ENCODE measurements at places on chromosomes 7 and 10.

- no peak for DNase-seq
These were observed 200.7 kb upstream of the ZMIZ1 start for GRCh38 chr10:78868048-78868447.

GRCh38 chr10:112195224-112195623, 11.7 kb upstream of the GPAM start:
- no peak for DNase-seq

- no peak for DNase-seq
These were observed 29.8 kb upstream of the FRMD4A start for GRCh38 chr10:14360515-14360914.

DNA sequence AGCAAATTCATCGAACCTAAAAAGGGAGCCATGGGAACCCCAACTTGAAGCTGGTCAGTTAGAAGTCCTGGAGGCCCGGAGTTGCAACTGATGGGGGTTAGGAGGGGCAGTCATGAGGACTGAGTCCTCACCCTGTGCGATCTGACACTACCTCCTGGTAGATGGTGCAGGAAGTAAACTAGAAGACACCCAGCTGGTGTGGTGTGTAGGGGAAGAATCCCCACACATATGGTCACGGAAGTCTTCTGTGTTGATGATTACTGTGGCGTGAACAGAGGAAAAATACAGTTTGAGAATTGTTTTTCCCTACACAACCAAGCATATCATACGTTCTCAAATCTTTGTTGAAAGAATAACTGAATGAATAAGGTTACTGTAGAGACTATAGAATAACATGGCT, 164.6 kb upstream of the KCTD7 start:
- DNase-seq, result no peak

DNA sequence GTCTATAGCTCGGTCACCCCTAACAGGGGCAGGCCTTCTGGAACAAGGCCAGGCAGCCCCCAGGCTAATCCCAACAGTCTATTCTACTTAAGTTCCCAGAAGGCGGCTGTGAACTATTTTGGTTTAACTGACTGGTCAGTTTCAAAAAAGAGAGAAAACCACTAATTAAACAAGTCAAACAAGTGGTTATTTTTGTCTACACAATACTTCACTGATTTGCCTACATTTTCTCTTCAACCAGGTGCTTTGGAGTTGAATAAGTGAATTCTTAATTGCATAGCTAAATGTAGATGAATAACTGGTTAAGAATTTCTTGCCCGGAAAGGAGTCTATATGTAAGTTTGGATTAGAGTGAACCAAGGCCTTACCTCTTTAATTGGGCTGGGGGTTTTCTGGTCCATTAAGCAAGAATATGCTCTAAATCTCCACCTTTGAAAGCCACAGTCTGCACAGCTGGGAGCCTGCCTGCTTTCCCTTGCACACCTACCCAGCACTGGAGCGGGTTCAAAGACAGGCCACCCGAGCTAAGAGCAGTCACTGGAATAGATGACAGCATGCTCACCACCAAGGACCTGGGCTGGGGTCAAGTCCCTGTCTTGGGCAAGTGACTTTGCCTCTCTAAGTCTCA, 70.4 kb downstream of the TBXAS1 start:
- no peak for DNase-seq

- peak; percentile 63 for DNase-seq
These were observed 41.8 kb upstream of the GJD4 start for GRCh38 chr10:35563261-35563891.

DNA sequence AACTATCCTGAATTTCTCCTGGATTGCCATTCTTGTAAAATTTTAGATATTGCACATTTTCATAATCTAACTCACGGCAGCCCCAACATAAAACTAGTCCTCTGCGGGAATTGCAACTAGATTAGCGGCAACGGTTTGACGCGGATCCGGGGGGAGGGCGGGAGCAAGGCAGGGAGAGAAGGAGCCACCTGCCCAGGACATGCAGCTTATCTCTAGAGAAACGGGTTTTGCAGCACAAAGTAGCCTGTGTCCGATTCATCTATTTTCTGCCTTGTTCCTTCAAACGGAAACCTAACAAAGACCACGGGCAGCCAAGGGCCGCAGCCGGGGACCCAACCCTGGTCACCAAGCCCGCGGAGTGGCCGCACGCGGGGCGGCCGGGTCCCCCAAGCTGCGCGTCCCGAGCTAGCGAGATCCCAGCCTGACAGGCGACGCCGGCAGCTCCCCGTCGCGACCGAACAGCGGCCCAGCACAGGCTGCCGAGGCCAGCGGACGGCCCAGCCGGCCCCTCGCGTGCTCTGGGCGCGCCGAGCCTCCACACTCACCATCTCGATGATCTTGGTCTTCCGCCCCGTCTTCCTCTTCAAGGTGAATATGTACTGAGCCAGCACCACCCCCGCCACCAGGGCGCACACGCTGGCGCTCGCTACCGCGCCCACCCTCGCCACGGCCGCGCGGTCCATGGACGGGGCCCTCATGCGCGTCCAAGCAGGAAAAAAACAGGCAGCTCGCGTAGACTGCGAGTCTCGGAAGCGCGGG, at the start of gene NT5C3A:
Gene NT5C3A, minus strand, starts transcription at position 754 of the 759 bp plus-strand sequence. Its CDS starts 71 bp downstream, at position 683.
- peak; percentile 71 for DNase-seq

- DNase-seq, result no peak
These were observed 217.6 kb downstream of the MLLT10 start for GRCh38 chr10:21751341-21752310.

GRCh38 chr10:48885376-48885775, 54.3 kb downstream of the LRRC18 start:
- peak; percentile 58 for DNase-seq

- DNase-seq, result no peak
These were observed 108.8 kb upstream of the CDK1 start for GRCh38 chr10:60669501-60669900.

GRCh38 chr10:110530131-110530831, 32.6 kb downstream of the DUSP5 start:
- no peak for DNase-seq

- no peak for DNase-seq
These were observed 30.2 kb upstream of the GJD4 start for GRCh38 chr10:35574924-35575352.

DNA sequence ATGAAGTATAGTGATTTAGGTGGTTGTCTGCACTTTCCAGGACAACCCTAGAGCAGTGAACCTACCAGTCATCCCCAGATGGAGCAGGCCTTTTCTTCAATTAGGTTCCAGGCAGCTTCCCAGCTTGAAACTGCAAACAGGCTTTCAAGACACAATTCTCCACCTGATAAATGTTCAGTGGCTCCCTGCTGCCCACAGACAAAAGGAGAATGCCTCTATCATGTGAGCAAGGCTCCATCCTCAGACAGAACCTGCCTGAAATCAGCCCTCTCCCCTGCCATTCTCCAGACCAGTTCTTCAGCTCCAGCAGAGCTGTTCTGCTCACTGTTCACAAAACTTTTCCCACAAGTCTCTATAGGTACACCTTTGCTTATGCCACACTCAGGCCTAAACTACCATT, 22.1 kb downstream of the RELN start:
- DNase-seq, result no peak

DNA sequence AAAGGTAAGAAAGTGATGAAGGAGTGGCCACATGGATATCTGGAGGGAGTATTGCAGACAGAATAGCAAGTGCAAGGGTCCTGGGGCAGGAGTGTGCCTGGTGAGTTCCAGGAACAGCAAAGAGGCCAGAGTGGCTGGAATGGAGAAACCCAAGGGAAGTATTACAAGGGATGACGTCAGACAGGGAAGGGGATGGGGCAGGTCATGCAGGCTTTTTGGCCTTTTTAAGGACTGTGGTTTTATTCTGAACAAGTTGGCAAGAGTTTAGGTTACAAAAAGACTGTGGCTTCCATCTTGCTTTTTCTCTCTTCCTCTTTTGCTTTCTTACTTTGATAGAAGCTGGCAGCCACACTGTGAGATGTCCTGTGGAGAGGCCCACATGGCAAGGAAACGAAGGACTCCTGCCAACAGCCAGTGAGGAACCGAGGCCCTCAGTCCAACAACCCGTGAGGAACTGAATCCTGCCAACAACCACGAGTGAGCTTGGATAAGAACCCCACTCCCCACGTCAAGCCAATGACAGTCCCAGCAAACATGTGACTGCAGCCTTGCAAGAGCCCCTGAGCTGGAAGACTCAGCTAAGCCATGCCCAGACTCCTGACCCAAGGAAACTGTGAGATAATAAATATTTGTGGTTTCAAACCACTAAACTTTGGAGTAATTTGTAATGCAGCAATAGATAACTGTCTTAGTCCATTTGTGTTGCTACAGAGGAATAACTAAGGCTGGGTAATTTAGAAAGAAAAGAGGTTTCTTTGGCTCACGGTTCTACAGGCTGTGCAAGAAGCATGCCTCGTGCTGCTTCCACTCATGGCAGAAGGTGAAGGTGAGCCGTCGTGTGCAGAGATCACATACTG, 19.8 kb upstream of the KDM7A start:
- no peak for DNase-seq

DNA sequence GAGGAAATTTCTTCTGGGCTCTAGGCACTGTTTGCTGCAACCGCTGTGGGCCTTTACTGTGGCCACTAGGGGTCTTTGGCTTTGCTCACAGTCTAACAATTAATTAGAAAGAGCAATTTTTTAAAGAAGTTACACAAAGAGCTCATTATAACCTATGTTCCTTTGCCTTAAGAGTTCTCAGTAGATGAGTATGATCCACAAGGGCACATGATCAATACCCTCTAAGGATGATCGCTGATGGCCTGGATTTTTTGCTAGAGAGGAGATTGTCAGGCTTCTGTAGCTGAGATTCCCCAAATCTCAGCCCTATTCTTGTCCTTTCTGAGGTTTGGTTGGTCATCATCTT, 80.8 kb upstream of the RHOBTB1 start:
- peak; percentile 55 for DNase-seq

DNA sequence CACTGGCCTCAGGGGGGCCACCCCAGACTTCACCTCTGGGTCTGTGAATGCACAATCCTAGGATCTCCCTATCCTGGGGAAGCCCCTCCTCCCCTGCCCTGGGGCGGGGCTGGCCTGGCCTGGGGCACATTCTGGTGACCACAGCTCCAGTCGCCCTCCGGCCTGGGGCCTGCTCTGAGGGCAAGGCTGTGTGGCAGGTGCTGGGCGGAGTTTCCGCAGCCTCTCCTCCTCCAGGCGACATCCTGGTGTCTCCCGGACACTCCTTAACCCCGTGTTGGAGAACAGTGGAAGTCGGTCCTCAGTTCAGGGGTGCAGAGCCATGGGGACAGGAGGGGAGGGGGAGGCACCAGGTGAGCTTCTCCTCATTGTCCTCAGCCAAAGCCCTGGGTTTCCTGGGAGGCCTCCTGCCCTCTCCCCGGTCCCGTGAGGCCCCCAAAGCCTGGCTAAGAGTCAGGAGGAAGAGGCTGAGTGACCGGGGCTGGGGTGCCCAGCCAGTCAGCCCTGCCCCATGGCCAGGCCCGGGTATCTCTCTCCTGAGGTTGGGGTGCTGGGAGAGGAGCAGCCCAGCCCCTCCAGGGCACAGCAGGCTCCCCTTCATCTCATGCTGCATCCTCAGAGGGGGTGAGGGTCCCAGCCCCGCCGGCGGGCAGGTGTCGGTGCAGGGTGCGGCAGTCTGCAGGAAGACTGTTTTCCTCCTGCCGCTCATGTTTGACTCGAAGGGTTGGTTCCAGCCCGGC, 22.6 kb downstream of the UNCX start:
- no peak for DNase-seq

GRCh38 chr7:151595702-151596350, 76.1 kb upstream of the RHEB start:
- DNase-seq, result no peak

- no peak for DNase-seq
These were observed 1.6 kb upstream of the RAMP3 start for GRCh38 chr7:45155941-45156340.

DNA sequence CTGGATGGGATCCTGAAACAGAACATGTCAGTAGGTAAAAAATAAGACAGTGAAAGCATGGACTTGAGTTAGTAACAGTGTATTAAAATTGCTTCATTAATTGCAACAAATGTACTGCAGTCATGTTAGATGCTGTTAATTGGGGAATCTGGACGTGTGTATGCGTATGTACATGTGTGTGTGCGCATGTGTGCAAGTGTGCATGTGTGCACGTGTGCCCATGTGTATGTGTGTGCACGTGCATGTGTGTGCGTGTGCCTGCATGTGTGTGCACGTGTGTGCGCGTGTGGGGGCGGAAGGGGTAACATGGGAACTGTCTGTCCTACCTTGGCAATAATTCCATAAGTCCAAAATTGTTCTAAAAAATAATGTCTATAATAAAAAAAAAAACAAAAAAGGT, 67.3 kb downstream of the SMURF1 start:
- no peak for DNase-seq

GRCh38 chr10:11338160-11338844, 273.1 kb downstream of the USP6NL start:
- DNase-seq, result no peak

- no peak for DNase-seq
These were observed 158.8 kb downstream of the DIP2C start for GRCh38 chr10:530717-531116.

- DNase-seq, result peak; percentile 84
These were observed 27.6 kb downstream of the BMPER start for GRCh38 chr7:33932832-33933468.

DNA sequence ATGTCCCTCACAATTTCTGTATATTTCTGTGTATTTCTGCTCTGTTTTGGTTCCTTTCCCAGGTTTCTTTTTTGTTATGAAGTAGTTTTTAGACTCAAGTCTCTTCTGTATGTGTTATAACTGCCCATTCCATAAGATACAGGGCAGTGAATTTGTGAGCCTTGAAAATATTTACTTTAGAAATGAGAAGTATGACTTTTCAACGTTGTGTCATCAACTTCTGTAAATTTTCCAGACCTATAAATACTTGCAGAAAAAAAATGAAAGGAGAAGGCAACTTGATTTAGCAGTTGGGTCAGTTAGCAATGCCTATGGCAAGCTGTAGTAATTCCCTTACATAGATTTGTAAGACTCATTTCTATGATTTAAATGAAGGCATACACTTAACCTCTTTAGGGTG, 11.5 kb downstream of the EGFR start:
- no peak for DNase-seq

DNA sequence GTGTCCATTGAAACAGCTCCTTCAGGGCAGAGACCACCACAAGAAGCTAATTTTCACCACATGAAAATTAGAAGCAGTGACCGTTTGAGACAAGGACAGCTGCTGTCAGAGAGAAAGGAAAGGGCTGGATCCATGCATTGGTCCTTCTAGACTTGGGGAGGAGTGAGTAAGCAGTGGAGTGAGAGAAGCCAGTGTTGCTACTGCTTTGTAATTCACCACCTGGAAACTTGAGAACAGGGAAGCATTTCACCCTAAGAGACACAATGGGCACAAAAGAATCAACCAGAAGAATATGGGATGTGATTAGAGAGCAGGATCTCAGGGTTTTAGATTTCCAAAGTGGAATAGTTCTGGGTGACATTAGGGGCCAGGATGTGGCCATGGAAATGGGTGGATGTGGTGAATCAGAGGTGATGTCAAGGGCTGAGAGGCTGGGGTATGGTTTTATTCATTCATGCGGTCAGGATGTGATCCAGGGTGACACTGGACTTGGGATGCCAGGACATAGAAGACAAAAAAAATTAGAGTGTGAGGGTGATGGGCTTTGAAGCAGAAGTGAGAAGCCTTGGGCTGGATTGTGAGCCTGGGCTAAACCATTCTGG, 61.6 kb downstream of the DENND11 start:
- no peak for DNase-seq

GRCh38 chr10:18868919-18869318, 179.7 kb upstream of the MALRD1 start:
- DNase-seq, result no peak

Data from stomach (tissue), 19 donors.